DMS153 (cell line): ENCODE measurements at places on chromosomes 4 and X.

GRCh38 chr4:135966936-135967335 is 1565.4 kb downstream of the PCDH18 start:
- DNase-seq = no peak

DNA sequence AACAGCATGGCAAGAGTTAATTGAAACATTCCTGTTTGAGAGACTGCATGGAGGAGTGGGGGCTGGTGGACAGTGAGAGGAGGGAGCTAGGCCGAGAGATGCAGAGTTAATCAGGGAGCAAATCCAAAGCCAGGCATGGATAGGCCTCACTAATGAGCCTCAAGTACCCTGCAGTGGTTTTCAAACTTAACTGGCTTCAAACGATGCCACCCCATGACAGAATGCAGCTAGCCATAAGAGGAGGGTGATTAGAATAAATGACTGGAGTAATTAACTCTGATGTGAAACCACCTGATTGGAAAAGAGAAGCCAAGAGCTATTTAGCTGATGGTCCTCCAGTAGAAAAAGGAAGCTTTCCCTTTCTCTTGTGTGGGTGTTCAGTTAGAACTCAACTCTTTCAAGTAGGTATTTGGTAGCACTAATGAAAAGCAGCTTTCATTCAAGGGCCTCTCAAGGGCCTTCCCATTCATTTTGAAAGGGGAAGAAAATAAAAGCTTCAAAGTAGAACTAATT is 215.4 kb upstream of the MAB21L2 start:
- peak; percentile 93 for DNase-seq

- DNase-seq = no peak
Measured at GRCh38 chr4:4761128-4761982, 98.1 kb upstream of the MSX1 start.

DNA sequence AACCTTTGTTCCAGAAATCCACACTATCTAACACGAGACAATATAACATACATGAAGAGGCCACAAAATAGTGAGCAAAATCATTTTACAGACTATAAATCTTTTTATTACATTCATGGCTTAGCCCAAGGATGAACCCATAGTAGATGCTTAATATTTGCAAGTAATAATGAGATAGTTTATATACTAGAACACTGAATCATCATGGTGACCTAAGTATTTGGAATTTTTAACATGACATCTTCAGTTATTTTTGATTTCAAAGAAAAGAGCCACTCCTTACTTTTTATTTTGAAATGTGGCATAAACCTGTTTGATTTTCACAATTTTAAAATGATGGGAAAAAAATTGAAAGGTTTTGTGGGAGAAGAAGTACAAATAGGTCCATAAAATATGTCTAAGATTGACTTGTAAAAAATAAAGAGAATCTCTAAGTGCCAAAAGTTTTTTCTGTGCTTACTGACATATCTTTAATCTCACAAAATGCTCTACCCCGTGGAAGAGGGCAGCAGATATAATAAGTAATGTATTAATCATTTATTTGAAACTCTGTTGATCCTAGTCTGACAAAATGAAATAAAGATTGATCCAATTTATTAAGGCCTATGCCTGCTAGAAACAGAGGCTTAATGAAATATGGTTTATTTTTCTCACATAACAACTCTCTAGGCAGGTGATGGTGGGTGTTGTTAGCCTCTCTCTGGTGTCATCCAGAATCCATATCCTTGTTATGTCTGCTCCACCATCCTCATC is 224.5 kb upstream of the CENPE start:
- no peak for DNase-seq

- no peak for DNase-seq
Measured at GRCh38 chr4:77036206-77036605, 39.6 kb downstream of the CCNI start.

GRCh38 chr4:33104273-33104672 is 2384.1 kb downstream of the PCDH7 start:
- DNase-seq = no peak

GRCh38 chr4:148207068-148207467 is 235.1 kb downstream of the NR3C2 start:
- no peak for DNase-seq

DNA sequence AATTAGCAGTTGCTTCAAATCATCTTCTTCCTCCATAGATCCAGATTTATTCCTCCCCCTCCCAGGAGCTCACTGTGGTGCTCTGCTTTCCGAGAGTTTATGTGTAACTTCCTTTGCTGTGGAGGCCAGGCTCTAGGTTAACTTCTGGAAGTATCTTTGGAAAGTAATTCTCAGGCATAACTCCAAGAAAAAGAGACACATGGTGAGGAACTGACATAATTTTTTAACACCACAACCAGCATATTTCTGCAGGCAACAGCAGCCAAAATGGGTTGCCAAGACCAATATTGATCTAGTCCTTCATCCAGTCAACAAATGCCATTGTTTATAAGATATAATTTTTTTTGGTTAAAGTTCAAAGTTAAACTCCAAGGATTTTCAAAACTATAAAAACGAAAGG is 114.5 kb upstream of the RBPJ start:
- no peak for DNase-seq
